ENCODE measurements at places on chromosomes 12 and 14.

- no peaks in the 10 kb centered on the region for H3K27me3 ChIP-seq
- H3K4me1 ChIP-seq = peaks cover 2% of the 10 kb centered on the region
- no peak overlapping the region for H3K4me3 ChIP-seq
Measured at GRCh38 chr14:32209471-32209870, 6.4 kb upstream of the RNU6-8 start.

- H3K36me3 ChIP-seq = peaks cover 10% of the 10 kb centered on the region
- no peaks in the 10 kb centered on the region for H3K4me1 ChIP-seq
- H3K27ac ChIP-seq = no peak overlapping the region
Measured at GRCh38 chr12:95774311-95775045, 16.1 kb downstream of the NTN4 start.

GRCh38 chr14:50736932-50737419 is 68.9 kb upstream of the SAV1 start:
- no peaks in the 10 kb centered on the region for H3K27me3 ChIP-seq
- H3K4me3 ChIP-seq = no peak overlapping the region
- no peaks in the 10 kb centered on the region for H3K4me1 ChIP-seq

- DNase-seq = no peak
- H3K4me3 ChIP-seq = no peak overlapping the region
- H3K27ac ChIP-seq = no peak overlapping the region
- H3K27me3 ChIP-seq = no peaks in the 10 kb centered on the region
- H3K36me3 ChIP-seq = no peaks in the 10 kb centered on the region
- no peaks in the 10 kb centered on the region for H3K4me1 ChIP-seq
Measured at GRCh38 chr12:40569626-40570179, 122.5 kb upstream of the CNTN1 start.

DNA sequence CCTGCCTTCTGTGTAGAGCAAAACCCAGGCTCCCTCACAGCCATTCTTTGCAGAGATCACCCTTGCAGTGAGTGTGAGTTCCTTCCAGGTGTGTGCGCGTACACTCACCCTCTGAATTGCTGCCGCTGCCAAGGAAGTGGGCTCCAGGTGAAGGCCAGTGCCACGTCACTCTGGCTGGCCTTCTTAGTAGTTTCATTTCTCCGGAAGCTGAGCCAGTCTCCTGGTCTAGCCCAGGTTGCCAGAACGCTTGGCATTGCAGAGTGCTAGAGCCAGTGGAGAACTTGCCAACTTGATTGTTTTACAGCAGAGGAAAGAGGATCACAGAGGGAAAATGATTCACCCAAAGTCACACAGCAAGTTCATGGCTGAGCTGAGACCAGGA is 11.0 kb downstream of the CBLN3 start:
- H3K27me3 ChIP-seq = peaks cover 2% of the 10 kb centered on the region
- no peak overlapping the region for H3K27ac ChIP-seq
- no peak for DNase-seq

- H3K36me3 ChIP-seq = no peaks in the 10 kb centered on the region
- no peak for DNase-seq
- H3K27ac ChIP-seq = no peak overlapping the region
- no peak overlapping the region for H3K4me3 ChIP-seq
- H3K4me1 ChIP-seq = no peaks in the 10 kb centered on the region
Measured at GRCh38 chr12:26214121-26214520, 18.7 kb downstream of the SSPN start.

DNA sequence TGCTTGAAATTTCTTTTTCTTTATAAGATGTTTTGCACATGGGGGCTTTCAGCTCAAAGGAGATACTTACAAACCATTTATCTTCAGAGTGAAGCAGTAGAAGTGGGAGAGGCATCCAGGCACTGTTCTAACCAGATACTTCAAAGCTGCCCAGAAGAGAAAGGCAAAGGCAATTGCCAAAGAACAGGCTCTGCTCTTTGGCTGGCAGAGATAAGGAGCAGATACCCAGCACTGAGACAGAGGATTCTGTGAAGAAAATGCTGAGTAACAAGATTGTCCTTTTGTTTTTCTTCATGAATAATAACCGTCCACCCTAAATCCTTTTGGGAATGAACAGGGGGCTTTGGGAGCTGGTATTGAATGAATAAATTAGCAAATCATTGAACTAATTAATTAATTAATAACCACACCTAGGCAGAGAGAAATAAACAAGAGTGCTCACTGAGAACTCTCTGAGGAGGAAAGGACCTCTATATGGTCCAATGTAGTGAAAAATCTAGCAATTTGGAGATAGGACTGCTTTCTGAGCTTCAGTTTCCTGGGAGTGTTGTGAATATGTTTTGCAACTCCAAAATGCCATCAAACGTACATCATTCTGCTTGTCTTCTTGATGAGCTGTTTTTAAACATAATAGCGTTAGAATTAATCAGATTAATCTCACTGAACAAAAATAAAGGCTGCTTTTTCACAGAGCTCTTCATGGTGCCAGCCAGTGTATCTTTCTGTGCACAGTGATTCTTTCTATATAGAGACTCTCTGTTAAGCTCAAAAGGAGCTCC is 192.8 kb upstream of the AMIGO2 start:
- DNase-seq = no peak
- H3K4me3 ChIP-seq = peak overlapping the region; percentile 10
- H3K36me3 ChIP-seq = peaks cover 2% of the 10 kb centered on the region
- H3K4me1 ChIP-seq = peaks cover 95% of the 10 kb centered on the region
- H3K27me3 ChIP-seq = no peaks in the 10 kb centered on the region
- peak overlapping the region; percentile 81 for H3K27ac ChIP-seq

- peaks cover 47% of the 10 kb centered on the region for H3K4me1 ChIP-seq
- H3K36me3 ChIP-seq = no peaks in the 10 kb centered on the region
- no peak overlapping the region for H3K4me3 ChIP-seq
- H3K27me3 ChIP-seq = no peaks in the 10 kb centered on the region
- no peak for DNase-seq
Measured at GRCh38 chr12:104672096-104672445, 215.3 kb downstream of the CHST11 start.

DNA sequence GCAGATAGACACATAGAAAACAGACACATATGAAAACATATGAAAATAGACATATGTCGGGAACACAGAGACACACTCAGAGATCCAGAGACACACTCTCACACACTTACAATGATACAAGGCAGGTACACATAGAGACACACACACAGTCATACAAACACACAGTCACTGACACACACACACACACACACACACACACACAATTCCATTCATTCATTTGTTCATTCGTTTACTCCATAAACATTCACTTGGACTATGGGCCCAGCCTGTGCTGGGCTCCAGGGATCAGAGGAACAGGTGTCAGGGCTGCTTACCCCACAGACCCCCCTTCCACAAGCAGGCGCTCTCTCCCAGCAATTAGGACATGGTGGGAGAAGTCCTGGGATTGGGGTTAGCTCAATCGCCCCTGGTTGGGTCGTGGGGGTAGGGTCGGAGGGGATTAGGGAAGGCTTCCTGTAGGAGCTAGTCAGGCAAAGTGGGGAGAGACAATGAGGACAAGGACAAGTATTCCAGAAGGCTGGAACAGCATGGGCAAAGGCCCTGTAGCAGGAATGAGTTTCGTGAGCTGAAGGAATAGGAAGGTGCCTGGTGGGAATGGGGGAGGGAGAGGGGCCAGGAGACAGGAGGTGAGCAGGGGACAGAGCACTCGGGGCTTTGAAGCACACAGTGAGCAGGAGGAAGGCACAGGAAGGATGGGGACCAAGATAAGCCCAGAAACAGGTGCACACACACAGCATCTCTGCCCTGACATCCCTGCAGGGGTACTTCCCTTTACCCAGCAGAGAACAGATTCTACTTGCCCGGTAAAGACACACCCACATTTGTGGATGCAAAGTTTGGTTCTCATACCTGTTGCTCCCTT is 6.5 kb downstream of the RASAL1 start:
- peaks cover 1% of the 10 kb centered on the region for H3K4me1 ChIP-seq
- DNase-seq = no peak
- no peak overlapping the region for H3K4me3 ChIP-seq
- H3K36me3 ChIP-seq = peaks cover 2% of the 10 kb centered on the region
- H3K27me3 ChIP-seq = no peaks in the 10 kb centered on the region
- no peak overlapping the region for H3K27ac ChIP-seq

- H3K4me1 ChIP-seq = peaks cover 9% of the 10 kb centered on the region
- H3K36me3 ChIP-seq = no peaks in the 10 kb centered on the region
- H3K4me3 ChIP-seq = peak overlapping the region; percentile 71
- peaks cover 2% of the 10 kb centered on the region for H3K27me3 ChIP-seq
- peak; percentile 39 for DNase-seq
Measured at GRCh38 chr12:52155048-52155868, 36.6 kb downstream of the KRT80 start.

DNA sequence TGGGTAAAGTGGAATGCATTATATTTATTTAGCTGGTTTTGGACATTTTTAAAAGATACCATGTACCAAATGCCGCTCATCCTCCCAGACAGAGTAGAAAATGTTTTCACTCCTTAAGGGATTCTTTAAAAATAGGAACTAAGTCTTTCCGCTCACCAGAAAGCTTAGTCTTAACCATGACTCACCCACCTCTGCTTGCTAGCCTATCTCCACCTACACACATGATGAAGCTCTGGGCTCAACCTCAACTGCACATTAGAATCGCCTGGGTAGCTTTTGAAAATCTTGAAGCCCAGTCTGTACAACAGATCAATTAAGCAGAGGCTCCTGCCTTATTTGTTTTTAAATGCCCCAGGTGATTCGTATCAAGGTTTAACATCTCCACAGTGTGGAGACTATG is 260.5 kb downstream of the NEDD1 start:
- no peak for DNase-seq
- H3K4me1 ChIP-seq = no peaks in the 10 kb centered on the region
- no peaks in the 10 kb centered on the region for H3K36me3 ChIP-seq
- peaks cover 7% of the 10 kb centered on the region for H3K27me3 ChIP-seq
- no peak overlapping the region for H3K27ac ChIP-seq

GRCh38 chr12:130879212-130879686 is 7.4 kb downstream of the RAN start:
- H3K27ac ChIP-seq = peak overlapping the region; percentile 73
- H3K27me3 ChIP-seq = no peaks in the 10 kb centered on the region
- H3K4me3 ChIP-seq = no peak overlapping the region
- peaks cover 37% of the 10 kb centered on the region for H3K36me3 ChIP-seq
- DNase-seq = no peak

GRCh38 chr14:59274991-59275391 is 86.5 kb downstream of the DAAM1 start:
- H3K4me1 ChIP-seq = no peaks in the 10 kb centered on the region
- peaks cover 1% of the 10 kb centered on the region for H3K27me3 ChIP-seq
- no peak overlapping the region for H3K27ac ChIP-seq
- no peak overlapping the region for H3K4me3 ChIP-seq
- DNase-seq = no peak
- H3K36me3 ChIP-seq = peaks cover 14% of the 10 kb centered on the region

GRCh38 chr12:70246580-70246979 is 3.3 kb downstream of the CNOT2 start:
- H3K4me3 ChIP-seq = peak overlapping the region; percentile 24
- peaks cover 2% of the 10 kb centered on the region for H3K36me3 ChIP-seq
- peak overlapping the region; percentile 46 for H3K27ac ChIP-seq
- DNase-seq = no peak
- no peaks in the 10 kb centered on the region for H3K27me3 ChIP-seq

DNA sequence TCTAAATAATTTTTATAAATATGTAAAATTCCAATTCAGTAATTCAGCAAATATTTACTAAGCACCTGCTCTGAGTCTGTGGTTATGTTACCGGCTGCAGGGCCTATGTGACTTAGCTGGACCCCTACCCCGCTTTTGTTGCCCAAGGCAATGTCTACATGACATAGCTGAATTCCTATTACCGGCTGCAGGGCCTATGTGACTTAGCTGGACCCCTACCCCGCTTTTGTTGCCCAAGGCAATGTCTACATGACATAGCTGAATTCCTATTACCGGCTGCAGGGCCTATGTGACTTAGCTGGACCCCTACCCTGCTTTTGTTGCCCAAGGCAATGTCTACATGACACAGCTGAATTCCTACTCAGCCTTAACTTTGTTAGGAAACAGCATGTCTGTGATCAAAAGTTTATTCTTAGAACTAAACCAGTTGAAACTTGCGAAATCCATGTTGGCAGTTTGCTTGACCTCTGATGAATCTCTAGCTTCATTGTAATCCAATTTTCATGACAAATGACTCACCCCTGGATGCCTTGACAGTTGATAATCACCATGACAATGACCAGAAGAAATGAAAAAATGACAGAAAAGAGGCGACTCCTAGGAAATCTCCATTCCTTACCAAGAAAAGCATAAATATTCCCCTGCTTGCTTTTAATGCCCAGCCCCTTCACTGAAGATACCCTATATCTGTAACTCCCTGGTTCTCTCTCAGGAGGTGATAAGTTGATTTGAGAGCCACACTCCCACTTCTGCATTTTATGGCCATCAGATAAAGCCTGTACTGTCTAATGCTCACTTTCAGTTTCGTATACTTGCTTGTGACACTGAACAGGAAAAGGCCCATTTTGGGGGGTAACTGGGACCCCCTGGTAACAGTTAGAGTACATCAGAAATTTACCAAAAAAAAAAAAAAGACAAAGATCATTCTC is 148.4 kb upstream of the SYT10 start:
- no peaks in the 10 kb centered on the region for H3K36me3 ChIP-seq
- no peaks in the 10 kb centered on the region for H3K27me3 ChIP-seq
- DNase-seq = no peak
- H3K4me1 ChIP-seq = no peaks in the 10 kb centered on the region
- H3K4me3 ChIP-seq = no peak overlapping the region

DNA sequence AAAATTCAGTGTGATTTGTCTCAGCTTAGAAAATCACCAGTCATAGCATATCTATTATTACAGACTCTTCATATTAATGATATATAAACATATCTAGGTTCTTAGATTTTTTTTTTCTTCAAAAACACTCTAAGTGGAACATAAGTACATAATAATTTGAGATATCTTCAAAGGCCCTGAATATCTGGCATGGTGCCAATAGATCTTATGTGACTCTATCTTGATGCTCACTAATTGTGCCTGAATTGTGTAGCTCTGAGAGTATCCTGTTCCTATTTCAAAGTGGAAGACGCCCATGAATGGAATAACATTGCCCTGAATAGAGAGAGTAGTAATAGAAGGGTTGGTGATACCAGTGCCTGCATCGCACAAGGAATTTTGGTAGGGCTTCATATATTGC is 1312.7 kb upstream of the USP15 start:
- H3K4me1 ChIP-seq = no peaks in the 10 kb centered on the region
- no peaks in the 10 kb centered on the region for H3K36me3 ChIP-seq
- no peak overlapping the region for H3K4me3 ChIP-seq
- no peak for DNase-seq

- H3K36me3 ChIP-seq = peaks cover 27% of the 10 kb centered on the region
- H3K27ac ChIP-seq = peak overlapping the region; percentile 58
- peaks cover 13% of the 10 kb centered on the region for H3K4me1 ChIP-seq
- no peaks in the 10 kb centered on the region for H3K27me3 ChIP-seq
- H3K4me3 ChIP-seq = no peak overlapping the region
Measured at GRCh38 chr14:71438684-71439083, 493.5 kb upstream of the RGS6 start.
